SHP77 (cell line): ENCODE measurements at places on chromosomes 2 and 18.

GRCh38 chr2:140067661-140068060, 1287.5 kb upstream of the NXPH2 start:
- no peak for DNase-seq

- no peak for DNase-seq
Observed at GRCh38 chr18:22546905-22547570, 129.3 kb upstream of the CTAGE1 start.

DNA sequence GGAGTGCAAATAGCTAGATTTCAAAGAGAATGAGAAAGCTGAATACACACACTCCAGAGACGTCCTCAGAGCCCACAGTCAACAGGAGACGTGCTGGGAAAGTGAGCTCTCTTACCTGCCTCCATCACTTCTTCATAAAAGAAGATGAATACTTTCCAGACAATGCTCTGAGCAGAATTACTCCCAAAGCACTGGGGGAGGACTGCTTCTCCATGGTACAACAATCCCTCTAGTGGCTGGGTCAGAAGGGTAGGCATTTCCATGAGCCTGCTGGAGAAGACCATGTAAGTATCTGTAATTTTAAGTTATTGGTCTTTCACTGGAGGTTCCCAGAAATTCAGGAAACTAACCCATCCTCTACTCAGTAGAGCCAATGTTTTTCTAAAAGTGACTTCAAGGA, 190.3 kb downstream of the RBM43 start:
- DNase-seq = no peak

DNA sequence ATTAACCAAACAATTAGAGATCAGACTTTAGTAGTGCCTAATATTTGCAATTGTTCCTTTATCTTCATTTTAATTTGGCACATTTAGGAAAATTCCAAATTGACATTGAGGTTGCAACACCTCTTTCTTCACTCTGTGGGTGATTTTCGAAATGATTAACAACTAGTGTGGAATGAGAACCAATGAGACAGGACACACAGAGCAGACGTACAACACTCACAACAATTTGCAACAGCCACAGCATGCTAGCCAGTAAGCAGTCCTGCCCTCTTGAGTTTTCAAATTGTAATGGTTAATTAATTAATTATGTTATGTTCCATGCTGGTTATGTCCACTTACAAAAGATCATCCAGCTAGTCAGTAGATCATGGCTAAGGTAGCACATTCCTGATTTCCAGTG, 339.3 kb downstream of the LRP1B start:
- no peak for DNase-seq

DNA sequence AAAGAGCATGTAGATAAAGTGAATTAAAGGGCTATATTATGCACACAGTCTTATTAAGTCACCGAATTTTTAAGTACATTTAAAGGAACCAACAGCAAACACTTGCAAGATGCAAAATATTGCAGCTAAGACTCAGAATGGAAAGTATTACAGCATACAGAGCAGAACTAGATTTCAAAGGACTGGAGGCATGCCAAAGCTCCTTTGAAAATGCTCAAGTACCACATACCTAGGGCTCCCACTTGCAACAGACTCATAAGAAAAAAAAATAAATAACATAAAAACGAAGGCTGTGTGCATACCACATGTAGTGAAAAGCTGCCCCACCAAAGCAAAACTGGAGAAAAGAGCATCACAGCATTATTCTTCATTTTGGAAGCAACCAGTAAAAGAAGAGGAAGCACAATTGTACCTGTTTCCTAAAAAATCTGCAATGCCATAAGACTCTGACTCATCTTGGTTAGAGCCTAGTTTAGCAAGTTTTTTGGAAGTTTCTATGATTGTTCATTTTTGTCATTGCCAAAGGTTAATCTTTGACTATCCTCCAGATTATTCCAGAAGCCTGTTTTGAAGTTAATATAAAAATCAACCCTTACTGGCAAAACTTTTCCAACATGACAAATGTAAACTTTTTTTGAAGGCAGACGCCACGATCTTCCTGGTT, 306.0 kb upstream of the COL3A1 start:
- no peak for DNase-seq

GRCh38 chr18:37465958-37466357, 99.6 kb downstream of the CELF4 start:
- DNase-seq = no peak

- no peak for DNase-seq
Observed at GRCh38 chr2:15313657-15314056, 247.5 kb downstream of the NBAS start.

GRCh38 chr2:65264821-65265670, 37.4 kb downstream of the ACTR2 start:
- peak; percentile 32 for DNase-seq

- DNase-seq = no peak
Observed at GRCh38 chr2:195903956-195904355, 164.7 kb downstream of the DNAH7 start.

- DNase-seq = no peak
Observed at GRCh38 chr2:9617749-9618148, 13.0 kb downstream of the YWHAQ start.

GRCh38 chr2:16031848-16032159, 91.5 kb downstream of the MYCN start:
- DNase-seq = peak; percentile 72

GRCh38 chr2:39667104-39667885, 1.6 kb downstream of the TMEM178A start:
- no peak for DNase-seq

GRCh38 chr2:149824136-149824535, 236.6 kb upstream of the MMADHC start:
- no peak for DNase-seq

DNA sequence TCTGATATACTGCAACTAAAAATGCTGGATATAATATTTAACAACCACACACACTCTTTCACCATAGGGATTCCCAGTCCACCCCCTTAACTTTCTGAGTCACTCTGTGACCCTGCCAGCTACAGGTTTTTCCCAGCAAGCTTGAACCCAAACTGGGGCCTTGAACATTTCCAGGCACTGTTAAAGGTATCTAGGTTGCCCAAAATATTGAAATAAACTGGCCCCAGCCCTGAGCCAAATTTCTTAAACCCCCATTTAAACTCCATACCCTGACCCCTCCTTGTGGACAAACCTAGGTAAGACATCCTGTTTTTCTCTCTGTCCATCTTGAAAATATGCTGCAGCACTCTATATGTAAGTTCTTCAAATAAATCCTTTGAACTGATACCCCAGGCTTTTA, 19.7 kb upstream of the DCTN1 start:
- no peak for DNase-seq

DNA sequence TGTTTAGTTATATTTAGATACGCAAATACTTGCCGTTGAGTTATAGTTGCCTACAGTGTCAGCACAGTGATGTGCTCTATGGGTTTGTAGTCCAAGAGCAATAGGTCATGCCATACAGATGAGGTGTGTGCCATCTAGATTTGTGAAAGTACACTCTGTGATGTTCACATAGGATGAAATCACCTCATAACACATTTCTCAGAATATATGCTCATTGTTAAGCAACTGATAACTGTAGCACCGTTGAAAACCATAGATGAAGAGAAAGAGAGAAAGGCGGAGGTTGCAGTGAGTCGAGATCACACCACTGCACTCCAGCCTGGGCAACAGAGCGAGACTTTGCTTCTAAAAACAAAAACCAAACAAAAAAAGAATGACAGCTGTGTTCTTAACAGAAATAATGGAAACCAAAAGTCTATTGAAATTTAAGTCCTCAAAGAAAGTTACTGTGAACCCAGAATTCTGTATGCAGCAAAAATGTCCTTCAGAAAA, 9.5 kb downstream of the DGKD start:
- DNase-seq = no peak

DNA sequence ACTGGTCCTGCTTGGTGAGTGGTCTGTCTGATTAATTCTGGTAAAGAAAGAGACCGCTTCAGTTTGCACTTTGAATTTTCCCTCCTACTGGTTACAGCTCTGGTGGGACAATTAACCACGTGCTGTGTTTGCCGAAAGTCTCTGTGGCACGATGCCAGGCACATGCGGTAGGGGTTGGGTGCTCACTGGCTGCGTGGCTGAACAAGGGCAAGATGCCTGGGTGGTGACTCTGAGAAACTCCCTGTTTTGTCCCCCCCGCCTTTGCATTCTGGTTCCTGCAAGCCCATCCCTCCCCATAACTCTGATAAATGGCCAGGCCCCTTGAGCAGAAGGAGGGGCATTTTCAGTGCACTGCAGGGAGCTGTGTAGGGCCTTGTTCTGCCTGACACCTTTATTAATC, 206.1 kb downstream of the TFCP2L1 start:
- DNase-seq = no peak

DNA sequence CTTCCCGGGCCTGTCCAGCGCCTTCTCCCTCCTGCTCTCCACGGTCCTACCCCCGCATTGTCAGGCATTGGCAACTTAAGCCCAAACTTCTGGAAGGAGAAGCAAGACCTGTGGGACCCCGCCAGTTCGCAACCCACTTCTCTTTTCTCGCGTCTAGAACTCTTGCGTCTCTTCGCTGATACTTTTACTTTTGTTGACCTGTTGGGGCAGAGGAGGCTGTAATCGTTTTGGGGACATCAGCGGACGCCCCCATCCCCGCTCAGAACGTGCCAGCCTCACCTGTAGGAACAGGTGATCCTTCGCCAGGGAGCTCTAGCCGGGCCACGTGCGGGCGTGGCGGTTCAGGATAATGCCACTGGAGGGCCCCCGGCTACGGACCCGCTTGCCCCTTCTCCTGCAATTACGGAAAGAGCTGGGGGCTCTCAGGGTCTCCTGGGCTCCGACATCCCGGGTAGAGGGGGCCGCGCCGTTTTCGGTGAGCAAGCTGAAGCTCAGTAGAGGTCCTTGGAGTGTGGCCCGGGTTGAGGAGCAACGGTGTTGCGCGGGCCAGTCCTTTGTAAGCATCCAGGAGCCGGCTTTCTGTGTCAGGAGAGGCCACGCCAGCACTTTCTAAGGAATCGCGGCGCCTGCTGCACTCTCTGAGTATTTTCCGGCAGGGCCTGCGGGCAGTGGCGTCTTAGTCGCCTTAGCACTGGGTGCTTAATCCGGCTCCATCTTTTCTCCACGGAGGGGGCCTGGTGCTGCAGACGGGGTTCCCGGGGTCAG, 1.6 kb downstream of the MTCL1 start:
- no peak for DNase-seq

GRCh38 chr18:9638886-9639285, 24.5 kb upstream of the PPP4R1 start:
- no peak for DNase-seq

DNA sequence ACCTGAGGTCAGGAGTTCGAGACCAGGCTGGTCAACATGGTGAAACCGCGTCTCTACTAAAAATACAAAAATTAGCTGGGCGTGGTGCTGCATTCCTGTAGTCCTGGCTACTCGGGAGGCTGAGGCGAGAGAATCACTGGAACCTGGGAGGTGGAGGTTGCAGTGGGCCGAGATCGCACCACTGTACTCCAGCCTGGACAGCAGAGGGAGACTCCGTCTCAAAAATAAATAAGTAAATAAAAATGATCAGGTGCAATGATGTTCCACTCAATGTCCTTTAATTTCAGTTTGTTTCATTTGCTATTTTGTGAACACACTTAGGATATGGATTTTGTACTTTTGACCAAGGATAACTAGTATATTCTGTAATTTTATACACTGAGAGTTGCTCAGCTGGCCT, 9.3 kb downstream of the HADHA start:
- no peak for DNase-seq

GRCh38 chr2:136215908-136216472, 98.0 kb upstream of the CXCR4 start:
- no peak for DNase-seq
